HTR-8/SVneo (cell line): ENCODE measurements at places on chromosomes 1 and 21.
A peak's percentile ranks its signal among the peaks of the same experiment; 100 is the strongest.

- peak; percentile 62 for DNase-seq
These were observed 476 bp downstream of the BATF3 start for GRCh38 chr1:212699104-212699624.

DNA sequence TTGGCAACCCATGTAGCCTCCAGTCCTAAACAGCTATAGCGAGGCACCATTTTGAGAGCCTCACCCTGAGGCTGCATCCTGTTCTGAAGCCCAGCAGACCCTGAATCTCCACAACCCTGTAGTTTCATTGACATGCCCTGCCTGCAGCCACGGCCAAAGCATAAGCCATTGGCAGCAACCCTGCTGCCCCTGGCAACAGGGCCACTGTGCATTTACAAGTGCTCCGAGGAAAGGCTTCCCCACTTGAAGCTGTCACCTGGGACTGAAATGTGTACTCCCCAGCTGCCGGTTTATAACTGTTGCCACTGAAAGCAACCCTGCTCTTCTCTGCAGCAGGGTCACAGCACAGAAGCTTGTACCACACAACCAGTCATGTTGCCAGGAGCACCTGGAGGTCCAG, 124.2 kb upstream of the OLFM3 start:
- DNase-seq: no peak

- DNase-seq: no peak
These were observed 34.0 kb downstream of the GLIS1 start for GRCh38 chr1:53704804-53705445.

DNA sequence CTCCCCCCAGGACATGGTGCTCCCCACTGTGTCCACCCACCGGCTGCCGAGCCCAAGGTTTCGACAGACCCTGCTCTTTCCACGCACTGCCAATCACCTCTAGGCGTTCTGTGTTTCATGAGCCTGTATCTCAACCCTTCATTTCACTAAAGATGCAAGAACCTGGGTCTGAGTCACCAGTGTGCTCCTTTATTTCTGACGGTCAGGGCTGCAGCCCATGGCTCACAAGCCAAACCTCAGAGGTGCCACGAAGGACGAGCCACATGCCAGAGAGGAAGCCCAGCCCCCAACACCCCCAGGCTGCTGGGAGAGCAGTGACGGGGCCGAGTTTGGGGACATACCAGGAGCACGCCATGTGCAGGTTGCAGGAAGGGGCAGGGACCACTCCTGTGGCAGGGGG, 79.2 kb upstream of the ARHGEF16 start:
- no peak for DNase-seq

GRCh38 chr1:14820295-14821085, 222.0 kb downstream of the KAZN start:
- DNase-seq: no peak

DNA sequence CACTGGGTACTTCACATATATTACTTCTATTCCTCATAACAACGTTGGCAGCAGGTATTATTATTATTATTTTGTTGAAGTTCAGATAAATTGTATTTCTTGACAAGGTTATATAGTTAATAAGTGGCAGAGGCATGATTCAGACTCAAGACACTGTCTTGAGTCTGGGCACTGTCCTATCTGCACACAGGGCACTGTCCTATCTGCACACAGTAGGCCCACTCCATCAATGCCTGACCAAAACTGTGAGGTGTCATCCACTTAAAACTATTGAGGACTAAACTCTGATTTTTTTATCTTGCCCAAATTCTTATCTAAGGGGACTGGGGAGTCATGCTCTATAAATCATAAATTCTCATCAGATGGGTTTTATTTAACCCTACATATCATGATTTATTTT, 23.8 kb upstream of the IER5 start:
- DNase-seq: no peak

DNA sequence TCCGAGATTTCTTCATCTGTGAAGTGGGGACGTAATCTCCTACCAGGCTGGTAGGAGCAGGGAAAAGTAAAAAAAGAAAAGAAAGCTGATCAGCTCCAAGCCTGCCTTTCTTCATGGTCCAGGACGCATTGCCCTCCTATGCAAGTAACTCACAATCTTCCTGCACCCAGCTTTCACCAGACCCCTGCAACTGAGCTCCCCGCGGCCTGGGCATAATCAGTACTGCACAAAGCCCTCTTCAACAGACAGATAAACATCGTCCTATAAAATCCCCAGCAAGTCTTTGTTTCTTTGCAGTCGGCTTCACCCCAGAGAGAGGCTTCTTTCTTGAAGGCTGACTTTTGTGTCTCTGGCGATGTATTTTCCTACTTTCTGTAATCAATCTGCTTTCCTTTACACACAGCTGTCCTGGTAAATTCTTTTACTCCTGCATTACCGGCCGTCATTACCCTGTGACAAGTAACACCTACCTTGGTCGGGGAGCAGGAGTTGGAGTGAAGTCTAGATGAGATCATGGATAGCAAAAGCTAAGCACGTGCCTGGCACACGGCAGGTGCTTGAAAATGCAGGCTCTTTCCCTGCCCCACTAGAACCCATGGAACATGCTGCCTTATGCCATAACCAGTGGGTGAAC, 8.3 kb downstream of the PADI1 start:
- DNase-seq: no peak

GRCh38 chr1:70537788-70538187, 126.7 kb downstream of the CTH start:
- DNase-seq: no peak

GRCh38 chr1:15543589-15544568, 17.2 kb downstream of the DNAJC16 start:
- peak; percentile 66 for DNase-seq

DNA sequence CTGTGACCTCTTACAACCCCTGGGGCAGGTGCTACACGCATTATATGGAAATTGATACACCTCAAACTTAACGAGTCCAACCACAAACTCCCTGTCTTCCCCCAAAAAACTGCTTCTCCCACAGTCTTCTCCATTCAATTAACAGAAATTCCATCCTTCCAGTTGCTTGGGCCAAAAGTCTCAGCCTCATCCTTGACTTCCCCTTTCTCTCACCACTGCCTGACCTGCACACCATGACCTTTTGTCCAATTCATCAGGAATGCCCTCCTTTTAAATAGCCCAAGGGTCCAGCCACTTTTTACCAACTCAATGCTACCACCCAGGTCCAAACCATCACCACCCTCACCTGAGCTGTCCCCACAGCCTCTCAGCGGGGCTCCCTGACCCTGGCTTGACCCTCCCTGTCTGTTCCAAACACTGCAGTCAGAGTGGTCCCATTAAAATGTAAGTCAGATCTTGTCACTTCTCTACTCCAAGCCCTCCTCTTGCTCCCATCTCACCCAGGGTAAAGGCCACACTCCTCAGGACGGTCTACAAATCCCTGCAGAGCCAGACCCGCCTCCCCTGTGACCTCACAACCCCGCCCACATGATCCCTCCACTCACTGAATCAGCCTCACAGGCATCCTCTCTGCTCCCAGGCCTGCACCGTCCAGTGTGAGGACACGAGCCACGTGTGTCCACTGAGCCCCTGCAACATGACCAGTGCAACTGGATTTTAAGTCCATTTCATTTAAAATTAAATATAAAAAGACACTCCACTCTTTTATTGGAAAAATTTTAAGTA, 18.5 kb downstream of the KCNN3 start:
- no peak for DNase-seq
